Progenitor cell of endocrine pancreas (in vitro differentiated cells): ENCODE measurements at places on chromosomes 5 and 9. TPM values are rescaled to one million over a fixed set of nuclear protein-coding genes. Genes with fewer than 3 reads are reported as not detected.
A peak's percentile ranks its signal among the peaks of the same experiment; 100 is the strongest.

DNA sequence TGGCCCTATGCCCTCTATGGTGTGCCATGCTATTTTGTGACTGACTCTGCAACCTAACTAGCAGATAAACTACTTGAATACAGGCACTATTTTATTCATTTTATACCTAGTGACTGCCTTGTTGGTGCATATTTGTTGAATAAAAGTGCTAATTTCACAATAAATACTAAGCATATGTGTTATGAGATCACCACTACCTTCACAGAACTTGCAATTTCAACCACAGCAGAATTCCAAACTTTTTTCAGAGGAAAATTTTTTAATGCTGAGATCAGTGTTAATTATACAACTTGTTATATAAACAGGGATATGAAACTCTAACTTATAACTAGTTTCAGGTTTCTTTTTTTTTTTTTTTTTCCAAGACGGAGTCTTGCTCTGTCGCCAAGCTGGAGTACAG, 94.8 kb downstream of the NR3C1 start:
- DNase-seq: no peak

GRCh38 chr9:18985996-18986395, 47.0 kb downstream of the SAXO1 start:
- no peak for DNase-seq

DNA sequence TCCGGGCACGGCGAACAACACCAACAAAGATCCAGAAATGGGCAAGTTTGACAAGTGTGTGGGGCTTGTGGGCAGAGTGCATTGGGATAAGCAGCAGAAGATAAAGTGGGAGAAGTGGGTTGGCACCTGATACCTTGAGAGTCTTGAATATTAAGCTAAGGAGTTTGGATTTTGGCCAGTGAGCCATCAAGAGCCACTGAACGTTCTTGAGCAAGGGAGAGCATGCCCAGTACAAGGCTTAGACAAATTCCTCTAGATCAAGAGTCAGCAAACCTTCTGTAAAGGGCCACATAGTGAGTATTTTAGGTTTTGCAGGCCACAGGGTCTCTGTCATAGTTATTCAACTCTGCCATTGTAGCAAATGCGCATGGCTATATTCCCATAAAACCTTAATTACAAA, 26.6 kb upstream of the TRMT10B start:
- no peak for DNase-seq

GRCh38 chr5:72170101-72170500, 62.8 kb downstream of the MAP1B start:
- no peak for DNase-seq

GRCh38 chr5:113188436-113188835, 211.8 kb downstream of the DCP2 start:
- DNase-seq: no peak

GRCh38 chr5:36724467-36725332, 118.3 kb downstream of the SLC1A3 start:
- DNase-seq: no peak

GRCh38 chr5:137613554-137614265, 114.6 kb upstream of the SPOCK1 start:
- DNase-seq: no peak

GRCh38 chr5:148848393-148849031, 22.1 kb downstream of the ADRB2 start:
- DNase-seq: no peak

- no peak for DNase-seq
Measured at GRCh38 chr9:128150594-128151308, 1.5 kb downstream of the LCN2 start.

DNA sequence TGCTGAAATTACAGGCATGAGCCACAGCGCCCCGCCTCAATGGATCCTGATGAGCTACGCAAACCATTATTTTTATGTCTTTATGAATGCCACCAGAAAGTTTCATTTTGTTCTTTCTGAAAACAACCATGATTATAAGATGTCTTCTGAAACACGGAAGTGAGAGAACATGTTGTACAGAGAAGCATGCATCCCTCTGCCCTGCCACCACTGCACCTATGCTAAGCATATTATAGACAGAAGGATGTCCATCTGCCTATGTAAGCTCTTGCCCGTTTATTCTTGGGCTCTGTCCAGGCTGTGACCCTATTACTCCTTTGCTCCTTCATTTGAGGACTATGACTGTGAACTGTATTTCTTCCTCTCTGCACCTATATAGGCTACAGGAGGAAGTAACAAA, 74.3 kb downstream of the GRAMD2B start:
- DNase-seq: no peak

- no peak for DNase-seq
Measured at GRCh38 chr5:174533751-174534241, 190.6 kb upstream of the MSX2 start.

- no peak for DNase-seq
Measured at GRCh38 chr5:9268226-9268625, 277.6 kb downstream of the SEMA5A start.

GRCh38 chr9:2132484-2133082, 117.4 kb downstream of the SMARCA2 start:
- no peak for DNase-seq

- no peak for DNase-seq
Measured at GRCh38 chr5:32692036-32692746, 18.9 kb upstream of the NPR3 start.

DNA sequence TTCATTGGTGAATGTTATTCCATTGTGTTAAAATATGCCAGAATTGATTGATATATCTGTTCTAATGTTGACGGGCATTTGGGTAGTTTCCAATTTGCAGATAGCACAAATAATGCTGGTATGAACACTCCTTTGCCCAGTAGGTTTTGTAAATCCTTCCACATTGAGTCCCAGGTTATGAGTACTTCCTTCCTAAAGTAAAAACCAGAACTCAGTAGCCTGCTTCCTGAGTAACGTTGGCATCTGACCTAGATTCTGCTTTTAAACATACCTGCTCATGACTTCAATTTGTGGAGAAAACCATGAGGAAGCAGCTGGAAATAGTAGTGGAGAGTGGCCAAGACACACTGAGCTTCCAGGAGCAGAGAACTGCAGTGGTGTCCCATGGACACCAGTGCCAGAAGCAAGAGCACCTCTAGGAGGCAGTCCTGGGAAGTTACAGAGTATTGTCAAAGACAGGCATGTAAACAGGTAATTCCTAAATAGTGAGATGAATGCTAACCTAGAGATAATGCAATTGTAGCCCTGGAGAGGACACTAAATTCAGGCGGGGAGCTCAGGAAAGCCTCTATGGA, 24.3 kb upstream of the RASGRF2 start:
- no peak for DNase-seq

DNA sequence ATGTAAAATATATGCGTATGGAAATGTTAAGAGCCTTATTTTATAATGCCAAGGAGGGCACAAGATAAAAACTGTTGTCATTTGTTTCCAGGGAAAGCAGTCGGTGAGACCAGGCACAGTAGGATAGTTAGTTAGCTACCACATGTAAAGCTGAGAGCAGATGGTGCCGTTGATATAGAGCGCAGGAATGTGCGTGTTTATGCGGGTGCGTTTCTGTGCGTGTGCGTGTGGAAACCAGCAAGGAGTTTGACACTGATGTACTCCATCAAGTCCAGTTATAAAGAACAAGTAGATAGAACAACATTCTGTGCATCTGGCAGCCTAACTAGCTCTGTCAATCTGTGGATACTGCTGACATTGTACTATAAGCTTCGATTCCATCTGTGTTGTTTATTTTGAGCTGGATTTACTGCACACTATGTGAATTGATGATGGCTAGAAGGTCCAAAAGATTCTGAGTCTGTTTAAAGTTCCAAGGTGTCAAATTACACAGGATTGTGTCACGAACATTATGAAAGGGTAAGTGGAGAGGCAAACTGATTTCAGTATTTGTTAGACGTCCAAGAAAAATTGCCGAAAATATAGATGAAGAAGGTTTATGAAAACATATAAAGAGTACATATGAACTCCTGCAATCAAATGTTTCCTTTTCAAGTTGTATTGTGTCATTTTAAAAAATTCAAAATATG, 494.9 kb upstream of the MEF2C start:
- DNase-seq: no peak

DNA sequence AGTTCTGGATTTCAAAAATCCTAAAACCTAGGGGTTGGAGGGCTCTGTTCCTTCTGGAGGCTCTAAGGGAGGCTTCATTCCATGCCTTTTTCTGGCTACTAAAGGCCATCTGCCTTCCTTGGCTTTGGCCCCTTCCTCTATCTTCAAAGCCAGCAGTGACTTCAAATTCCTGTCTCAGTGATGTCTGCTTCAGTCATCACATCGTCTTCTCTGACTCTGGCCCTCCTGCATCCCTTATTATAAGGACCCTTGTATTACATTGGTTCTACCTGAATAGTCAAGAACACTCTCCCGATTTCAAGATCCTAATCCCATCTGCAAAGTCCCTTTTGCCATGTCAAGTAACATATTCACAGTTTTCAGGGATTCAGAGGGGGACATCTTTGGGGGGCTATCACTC, 60.3 kb downstream of the GNA14 start:
- DNase-seq: no peak

DNA sequence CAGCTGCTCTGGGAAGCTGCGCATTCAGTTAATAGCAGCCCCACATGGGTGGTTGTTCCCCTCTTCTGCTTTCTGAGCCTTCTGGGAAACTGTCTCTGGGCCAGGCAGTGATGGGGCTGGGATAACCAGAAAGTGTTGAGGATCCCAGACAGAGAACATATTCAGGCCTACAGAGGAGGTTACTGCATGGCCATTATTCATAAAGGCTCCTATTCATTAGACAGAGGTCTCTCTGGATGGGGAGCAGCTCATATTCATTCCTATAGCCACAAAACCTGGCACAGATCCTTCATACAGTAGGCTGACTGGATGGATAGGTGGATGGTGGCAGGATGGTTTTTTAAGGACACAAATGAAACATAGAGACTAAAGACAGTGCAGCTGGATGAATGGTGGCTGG, 76.3 kb downstream of the HSPA4 start:
- DNase-seq: no peak

DNA sequence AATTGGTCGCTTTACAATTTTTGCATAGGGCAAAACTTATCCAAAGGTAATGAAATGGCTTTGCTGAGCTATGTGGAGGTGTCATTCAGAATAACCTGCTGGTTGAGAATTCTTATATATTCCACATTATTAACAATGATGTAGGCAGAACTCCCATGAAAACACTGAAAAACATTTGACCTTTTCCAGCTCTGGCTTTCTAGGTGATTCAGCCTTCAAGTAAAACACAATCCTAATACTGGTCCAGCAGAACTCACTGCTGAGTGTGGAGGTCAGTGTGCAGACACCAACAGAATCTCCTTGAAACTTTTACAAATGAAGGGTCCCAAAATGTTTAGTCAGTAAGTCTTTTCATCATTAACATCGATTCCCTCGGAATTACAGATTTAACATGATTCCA, 162.0 kb upstream of the EFNA5 start:
- no peak for DNase-seq

GRCh38 chr5:176810081-176810597, at the start of gene UNC5A:
TSS of gene UNC5A (plus strand) at chr5:176810559. CDS start at chr5:176810751, 192 bp downstream.
- DNase-seq: peak; percentile 62

GRCh38 chr5:91160714-91161285, 222.3 kb downstream of the ARRDC3 start:
- no peak for DNase-seq

GRCh38 chr5:41876678-41877077, 6.5 kb upstream of the OXCT1 start:
- DNase-seq: no peak

DNA sequence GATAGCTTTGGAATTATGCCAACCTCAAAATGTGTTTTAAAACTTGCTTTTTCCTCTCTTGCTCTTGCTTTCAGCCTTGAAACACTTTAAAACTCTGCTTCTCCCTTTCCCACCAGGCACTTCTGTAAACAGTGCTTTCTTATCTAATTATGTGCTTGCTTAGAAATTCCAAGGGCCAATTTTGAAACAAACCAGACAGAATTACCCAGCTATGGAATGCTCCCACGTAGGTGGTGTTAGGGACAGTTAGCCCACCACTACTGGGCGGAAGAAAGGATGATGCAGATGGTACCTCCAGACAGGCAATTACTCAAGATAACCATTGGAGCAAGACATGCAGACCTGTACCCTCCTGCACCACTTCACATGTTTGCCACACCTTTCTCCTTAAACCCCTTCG, 523.0 kb upstream of the PTPRD start:
- no peak for DNase-seq

DNA sequence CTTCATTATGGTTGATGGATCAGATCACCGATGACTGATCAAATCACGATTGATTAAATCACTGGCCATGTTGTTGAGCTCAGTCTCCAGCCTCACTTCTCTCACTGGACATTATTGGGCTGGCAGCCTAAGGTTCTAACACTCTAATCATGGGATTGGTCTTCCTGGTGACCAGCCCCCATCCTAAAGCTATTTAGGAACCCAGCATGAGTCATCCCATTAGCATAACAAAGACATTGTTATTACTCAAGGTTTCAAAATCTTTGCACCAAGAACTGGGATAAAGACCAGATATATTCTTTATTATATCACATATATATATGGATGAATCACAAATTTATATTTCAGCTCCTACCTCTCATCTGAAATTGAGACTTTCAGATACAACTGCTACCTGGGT, 272.1 kb upstream of the IL12B start:
- no peak for DNase-seq

GRCh38 chr5:132354381-132355139, 14.9 kb upstream of the SLC22A5 start:
- DNase-seq: no peak

DNA sequence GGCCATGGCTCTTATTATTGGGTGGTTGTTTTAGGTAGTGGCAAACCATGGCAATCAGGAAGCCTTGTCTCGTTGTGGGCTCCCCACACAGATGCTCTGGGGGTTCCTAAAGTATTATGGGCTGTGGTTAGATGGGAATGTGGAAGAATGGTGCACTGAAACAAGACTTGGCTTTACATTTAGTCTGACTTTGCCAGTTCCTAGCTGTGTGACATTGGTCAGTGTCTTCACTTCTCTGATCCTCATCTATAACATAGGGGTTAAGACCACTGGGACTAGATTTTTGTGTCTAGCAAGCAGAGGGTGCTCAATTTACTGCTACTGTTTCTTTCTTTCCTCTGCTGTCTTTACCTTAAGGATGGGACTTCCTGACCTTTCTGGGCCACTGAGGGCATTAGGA, 149.5 kb downstream of the HSPA4 start:
- DNase-seq: no peak

Gene COL23A1
- 0.36 and 0.64 TPM in 2 replicates for total RNA-seq

Gene GPSM1
- total RNA-seq: 79.2 and 82.2 TPM in 2 replicates

Gene NIPAL4
- total RNA-seq: not detected in 2 replicates

Gene BTNL8
- not detected in 2 replicates for total RNA-seq

Gene CD72
- 3.1 and 4.2 TPM in 2 replicates for total RNA-seq

Gene SPATA6L
- total RNA-seq: 7.1 and 7.8 TPM in 2 replicates

Gene ALDH1A1
- 188 and 219 TPM in 2 replicates for total RNA-seq

Gene CAMK4
- total RNA-seq: 2.1 and 2.3 TPM in 2 replicates

Gene IL7R
- not detected in 2 replicates for total RNA-seq

Gene QRFP
- not detected in 2 replicates for total RNA-seq

Gene SPATA31A3
- not detected in 2 replicates for total RNA-seq

Gene SAXO1
- 0.22 TPM in 1 of 2 replicates, not detected in the other for total RNA-seq

Gene ZNF879
- total RNA-seq: 7.9 and 10.3 TPM in 2 replicates

Gene SH3RF2
- total RNA-seq: 16.7 and 17.6 TPM in 2 replicates

Gene AGXT2
- total RNA-seq: not detected in 2 replicates

Gene PTPDC1
- total RNA-seq: 7.2 and 8.9 TPM in 2 replicates

Gene HAND1
- total RNA-seq: 0.44 and 0.48 TPM in 2 replicates
